ENCODE measurements at places on chromosomes 7 and 10.
A peak's percentile ranks its signal among the peaks of the same experiment; 100 is the strongest.

DNA sequence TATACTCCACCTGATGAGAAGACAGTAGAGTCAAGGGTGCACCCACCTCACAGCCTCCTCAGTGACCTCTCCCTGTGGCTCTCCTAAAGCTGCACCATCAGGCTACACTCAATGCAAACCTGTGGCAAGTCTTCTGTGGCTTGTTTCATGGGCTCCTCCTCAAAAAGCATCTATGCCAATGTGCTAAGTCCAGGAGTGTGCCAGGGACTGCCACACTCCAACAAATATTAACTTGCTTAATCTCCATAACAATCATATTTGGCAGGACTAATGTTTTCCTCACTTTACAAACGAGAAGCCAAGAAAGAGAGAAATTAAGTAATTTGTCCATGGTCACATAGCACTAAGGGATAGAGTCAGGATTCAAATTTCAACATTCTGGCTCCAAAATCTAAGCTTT, 11.9 kb downstream of the NRAP start:
- DNase-seq = no peak

- DNase-seq = no peak
Observed at GRCh38 chr10:32205670-32206069, 141.3 kb downstream of the EPC1 start.

- no peak for DNase-seq
Observed at GRCh38 chr7:44325201-44325671, at the start of gene CAMK2B. TSS of gene CAMK2B (minus strand) at chr7:44325594. CDS start at chr7:44325421, 173 bp downstream.

DNA sequence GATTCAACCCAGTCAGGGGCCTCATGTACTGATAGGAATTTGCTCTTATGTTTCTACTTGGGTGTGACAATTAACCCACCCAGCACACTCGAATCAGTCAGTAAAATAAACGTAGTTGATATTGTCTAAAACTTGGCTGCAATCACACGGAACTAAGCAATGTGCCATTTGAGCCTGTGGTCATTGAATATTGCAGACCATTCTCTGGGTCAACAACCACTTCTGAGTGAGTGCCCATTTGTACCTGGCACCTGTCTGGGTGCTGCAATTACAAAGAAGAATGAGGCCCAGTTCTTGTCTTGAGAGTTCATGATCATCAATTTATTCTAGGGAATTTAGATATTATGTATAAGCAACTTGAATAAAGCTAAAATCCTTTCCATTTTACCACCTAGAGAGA, 29.8 kb downstream of the NPY start:
- no peak for DNase-seq

DNA sequence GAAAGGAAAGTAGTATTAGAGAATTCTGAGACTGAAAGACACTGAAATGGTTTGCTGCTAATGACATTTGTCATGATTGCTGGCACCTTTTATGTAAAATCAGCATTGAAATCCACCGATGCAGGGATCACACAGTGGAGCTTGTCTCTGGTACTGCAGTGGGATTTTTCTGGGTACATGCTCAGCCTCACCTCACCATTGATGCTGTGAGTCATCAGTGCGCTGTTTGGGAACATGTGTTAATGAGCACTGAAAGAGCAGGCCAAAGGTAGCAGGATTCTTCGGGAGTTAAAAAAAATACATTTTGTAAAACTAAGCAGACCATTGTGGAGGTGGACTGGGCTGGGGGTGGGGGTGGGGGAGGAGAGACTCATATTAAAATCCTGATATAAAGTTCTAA, 174.9 kb downstream of the CREB5 start:
- DNase-seq = no peak

DNA sequence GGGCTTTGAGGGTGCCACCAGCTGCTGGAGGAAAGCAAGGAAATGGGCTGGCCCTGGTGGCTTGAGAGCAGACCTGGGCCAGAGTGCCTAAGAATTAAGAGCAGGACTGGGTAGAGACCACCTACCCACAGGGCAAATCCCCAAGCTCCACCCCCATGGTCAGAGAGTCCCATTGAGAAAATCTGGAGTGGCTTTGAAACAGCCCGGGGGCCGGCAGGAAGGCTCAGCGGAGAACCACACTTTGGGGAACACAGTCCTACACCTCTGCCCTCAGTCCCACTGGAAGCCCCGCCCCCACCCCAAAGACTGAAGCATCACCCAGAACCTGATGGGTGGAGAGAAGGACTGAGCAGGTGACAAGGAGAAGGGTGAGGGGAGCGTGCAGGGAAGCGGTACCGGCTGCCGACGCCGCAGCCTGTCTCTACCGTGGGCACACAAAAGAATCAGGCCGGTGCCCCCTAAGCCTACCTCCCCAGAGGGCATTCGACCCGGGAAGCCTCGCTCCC, 3.6 kb downstream of the SMARCD3 start:
- no peak for DNase-seq

DNA sequence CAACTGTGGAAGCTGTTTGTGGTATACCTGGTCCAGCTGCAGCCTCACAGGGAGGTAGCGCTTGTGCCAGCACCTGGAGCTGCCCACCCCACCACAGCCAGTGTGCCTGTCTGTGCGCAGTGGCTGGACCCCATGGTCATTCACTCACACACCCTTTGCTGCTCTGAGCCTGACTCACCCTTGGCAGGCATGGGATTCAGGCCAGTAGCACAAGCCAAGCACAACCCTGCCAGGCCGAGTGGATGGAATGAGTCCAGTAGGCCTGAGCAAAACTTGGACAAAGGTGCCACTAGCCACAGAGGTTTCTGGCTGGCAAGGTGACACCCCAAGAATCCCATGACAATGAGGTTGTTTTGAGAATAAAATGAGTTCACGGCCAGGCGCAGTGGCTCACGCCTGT, 19.0 kb downstream of the RBM48 start:
- no peak for DNase-seq

DNA sequence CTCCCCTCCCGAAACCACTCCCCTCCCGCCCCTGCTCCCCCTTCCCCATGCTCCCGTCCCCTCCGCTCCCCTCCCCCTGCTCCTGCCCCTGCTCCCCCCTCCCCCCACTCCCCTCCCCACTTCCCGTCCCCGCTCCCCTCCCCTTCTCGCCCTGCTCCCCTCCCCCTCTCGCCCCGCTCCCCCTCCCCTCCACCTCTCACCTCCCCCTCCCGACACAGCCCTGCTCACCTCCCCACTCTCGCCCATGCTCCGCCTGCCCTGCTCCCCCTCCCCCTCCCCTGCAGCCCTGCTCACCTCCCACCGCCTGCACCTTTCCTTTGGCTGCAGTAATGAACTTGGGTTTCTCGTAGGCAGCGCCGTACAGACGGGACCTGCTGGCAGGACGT, 49.9 kb upstream of the NKX6-2 start:
- DNase-seq = no peak

GRCh38 chr10:19730167-19730906, 85.9 kb upstream of the PLXDC2 start:
- DNase-seq = no peak

GRCh38 chr10:116521424-116522290, 24.1 kb upstream of the PNLIP start:
- DNase-seq = peak; percentile 35

- no peak for DNase-seq
Observed at GRCh38 chr10:14773551-14774213, 1.0 kb downstream of the FAM107B start.

DNA sequence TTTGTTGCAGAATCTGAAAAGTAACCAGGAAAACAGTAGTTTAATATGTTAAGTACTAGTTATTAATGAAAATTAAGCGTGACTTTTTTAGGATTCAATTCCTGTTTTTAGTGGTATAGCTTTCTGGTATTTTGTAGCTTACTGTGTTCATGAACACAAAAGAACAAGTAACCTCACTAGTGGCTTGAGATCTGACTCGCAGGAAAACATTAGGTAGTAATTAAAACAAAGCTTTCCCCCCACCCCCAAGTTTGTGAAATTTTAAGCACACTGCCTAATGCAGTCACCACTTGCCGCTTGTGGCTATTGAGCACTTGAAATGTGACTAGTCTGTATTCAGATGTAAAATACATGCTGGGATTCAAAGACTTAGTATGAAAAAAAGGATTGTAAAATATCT, 102.5 kb upstream of the RPA3 start:
- DNase-seq = no peak

DNA sequence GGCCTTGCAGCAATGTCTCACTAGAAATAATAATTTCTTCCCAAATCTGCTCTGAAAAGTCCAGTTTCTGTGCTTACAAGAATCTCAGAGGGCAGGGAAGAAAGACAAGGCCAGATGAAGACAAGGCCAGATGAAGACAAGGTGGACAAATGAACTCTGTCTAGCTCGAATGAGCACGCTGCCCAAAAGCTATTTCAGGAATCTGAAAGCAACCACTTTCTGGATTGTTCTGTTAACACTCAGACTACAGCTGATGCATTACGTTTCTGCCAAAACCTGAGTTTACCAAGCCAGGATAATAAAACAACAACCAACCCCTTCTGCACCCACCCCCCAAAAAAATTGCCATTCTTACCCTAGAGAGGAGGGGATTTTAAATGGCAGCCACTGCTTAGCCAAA, 1073.6 kb downstream of the SORCS3 start:
- DNase-seq = no peak

- peak; percentile 67 for DNase-seq
Observed at GRCh38 chr10:97731346-97732051, 5.4 kb upstream of the ZFYVE27 start.

GRCh38 chr7:5001911-5002310, 42.9 kb upstream of the MMD2 start:
- no peak for DNase-seq

GRCh38 chr10:90775351-90776028, 82.3 kb downstream of the HTR7 start:
- no peak for DNase-seq

DNA sequence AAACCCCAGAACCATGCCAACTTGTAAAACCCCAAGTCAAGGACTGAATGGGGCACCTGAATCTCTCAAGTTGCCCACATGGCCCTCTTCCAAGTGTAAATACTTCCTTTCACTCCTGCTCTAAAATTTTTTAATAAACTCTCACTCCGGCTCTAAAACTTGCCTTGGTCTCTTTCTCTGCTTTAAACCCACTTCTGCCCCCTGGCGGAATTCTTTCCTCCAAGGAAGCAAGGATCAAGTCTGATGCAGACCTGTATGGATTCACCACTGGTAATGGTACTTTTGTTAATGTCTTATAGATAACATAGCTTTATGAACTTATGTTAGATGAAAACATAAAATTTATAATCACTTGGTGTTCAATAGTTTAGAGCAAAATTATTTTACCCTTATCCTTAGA, 33.8 kb downstream of the SLC16A9 start:
- DNase-seq = no peak
